CD8-positive, alpha-beta memory T cell (primary cell): ENCODE measurements at places on chromosomes 5 and 9.

DNA sequence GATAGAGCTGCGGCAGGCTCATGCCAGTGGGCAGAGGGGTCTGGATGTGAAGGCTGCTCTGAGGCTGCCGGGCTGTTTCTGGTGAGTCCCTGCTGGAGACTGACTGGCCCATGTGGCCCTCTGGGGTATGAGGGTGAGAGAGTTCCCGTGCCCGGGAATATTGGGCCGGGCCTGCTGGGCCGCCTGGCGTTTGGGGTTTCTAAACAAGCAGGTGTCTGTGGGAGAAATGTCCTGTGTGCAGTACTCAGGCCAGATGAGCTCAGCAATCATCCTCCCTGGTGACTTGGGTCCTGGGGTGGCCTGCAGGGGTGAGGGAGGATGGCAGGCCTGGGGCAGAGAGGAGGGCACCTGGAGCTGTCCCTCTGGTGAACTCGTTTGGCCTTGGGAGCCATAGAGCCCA lies 74.9 kb downstream of the MACROH2A1 start:
- no peak for DNase-seq

- no peak for DNase-seq
These were observed 54.0 kb downstream of the PCA3 start for GRCh38 chr9:76818271-76818670.

DNA sequence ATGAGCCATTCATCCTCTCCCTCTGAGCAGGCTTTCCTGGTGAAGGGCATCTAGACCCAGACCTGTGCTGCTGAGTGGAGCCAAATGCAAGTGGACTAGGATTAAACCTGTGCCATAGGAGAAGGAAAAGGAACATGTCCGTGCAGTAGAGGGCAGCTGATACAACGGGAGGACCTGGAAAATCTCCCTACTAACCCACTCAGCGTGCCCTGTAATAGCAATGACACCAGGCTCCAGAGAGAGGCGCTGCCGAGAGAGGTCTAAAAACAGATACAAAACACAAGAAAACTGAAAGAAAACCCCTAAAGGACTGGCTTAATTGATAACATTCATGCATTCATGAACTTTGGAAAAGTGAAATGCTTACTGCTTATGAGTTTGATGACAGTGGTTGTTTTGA lies 60.8 kb downstream of the PFDN1 start:
- no peak for DNase-seq

DNA sequence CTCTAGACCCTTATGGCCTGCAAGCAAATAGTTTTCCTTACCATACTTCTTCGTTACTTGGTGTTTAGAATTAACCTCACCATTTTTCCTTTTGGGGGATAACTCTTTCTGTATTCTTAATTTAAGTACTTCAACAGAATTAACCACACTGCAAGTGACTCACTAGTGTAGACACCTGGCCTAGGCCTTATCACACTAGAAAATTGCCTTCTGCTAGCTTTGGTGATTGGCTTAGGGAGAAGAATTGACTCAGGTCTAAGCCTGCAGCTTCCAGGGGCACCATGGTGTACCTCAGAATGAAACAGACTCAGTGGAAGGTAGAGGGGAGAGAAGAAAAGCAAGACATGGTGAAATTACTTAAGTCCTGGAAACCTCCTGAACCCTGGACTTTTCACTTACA lies 112.8 kb upstream of the HMHB1 start:
- no peak for DNase-seq

- DNase-seq = no peak
These were observed 8.7 kb downstream of the ERAP2 start for GRCh38 chr5:96884995-96885394.

DNA sequence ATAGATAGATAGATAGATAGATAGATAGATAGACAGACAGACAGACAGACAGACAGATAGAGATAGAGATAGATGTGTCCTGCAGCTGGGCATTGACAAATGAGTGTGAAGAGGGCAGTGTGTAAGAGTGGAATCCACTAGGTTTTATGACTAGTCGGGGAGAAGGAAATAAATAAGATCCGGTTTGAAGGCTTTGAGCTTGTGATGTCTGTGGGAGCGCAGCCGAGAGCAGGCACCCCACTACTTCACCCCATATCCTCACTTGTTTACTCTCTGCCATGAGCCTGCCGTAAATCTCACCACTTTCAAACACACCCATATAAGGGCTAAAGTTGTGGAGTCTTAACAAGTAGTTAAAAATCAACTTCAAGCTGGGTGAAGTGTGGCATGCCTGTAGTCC lies 1.4 kb upstream of the SUSD1 start:
- peak; percentile 57 for DNase-seq

DNA sequence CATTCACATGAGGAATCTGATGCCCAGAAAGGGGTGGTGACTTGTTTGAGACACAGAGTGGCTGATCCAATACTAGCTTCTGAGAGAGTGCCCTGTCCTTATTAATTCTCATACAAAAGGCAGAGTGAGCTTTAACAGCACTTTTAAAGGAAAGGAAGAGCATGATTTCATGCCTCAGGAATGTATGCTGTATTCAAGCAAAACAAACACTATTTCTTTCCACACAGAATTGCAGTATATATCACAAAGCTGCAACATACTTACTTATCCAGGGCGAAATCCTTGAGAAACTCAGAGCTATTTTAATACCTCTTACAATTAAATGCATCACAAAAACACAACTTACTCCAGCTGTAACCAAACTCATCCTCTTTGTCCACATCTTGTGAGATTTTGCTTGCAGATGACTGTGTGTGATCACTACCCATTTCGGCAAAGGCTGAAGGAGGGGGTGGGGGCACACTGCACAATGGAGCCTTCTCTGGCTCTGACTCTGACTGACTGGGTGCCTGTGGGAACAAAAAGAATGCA lies 139.8 kb downstream of the MPDZ start:
- DNase-seq = no peak

DNA sequence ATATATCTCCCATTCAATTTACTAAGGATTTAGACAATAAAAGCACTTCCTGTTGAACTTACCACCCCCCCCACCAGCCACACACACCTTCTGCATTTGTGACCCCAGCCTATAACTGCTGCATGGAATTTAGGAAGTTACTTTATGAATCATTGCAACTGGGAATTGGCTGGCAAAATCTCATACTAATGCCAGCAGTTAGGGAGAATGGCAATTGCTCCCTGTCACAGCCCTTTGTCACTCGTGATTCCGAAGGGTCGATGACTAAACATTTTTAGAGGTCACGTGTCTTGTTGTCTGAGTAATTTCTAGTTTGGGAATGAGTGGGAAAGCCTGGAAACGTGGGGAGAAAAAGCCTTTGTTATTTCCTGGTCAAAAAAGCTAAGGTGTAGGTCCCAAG lies 46.6 kb upstream of the PCA3 start:
- no peak for DNase-seq

DNA sequence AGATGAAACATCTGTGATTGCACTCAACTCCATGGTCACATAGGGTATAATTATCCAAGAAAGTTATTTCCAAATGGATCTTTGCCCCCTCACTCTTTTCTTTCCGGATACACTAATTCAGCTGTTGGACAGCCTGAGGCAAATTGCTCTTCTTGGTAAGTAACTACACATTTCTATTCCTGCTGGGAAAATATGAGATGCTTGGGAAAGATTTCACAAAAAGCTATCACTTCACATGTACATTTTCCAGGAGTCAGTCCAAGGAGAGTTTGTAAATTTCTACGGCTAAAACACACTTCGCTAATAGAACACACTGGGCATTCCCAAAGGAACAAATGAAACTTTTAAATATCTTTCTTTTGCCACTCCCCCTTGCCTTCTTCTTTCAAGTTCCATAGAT lies 123.0 kb upstream of the GRIA1 start:
- no peak for DNase-seq

- no peak for DNase-seq
These were observed 201.9 kb downstream of the ARHGAP26 start for GRCh38 chr5:142972064-142972570.

GRCh38 chr5:157273131-157273556 lies 7.2 kb downstream of the CYFIP2 start:
- DNase-seq = no peak

- DNase-seq = no peak
These were observed 652.6 kb downstream of the CCDC171 start for GRCh38 chr9:16205455-16205854.
